Stimulated activated CD4-positive, alpha-beta T cell treated with anti-CD3 and anti-CD28 coated beads, Interleukin-1b, Interleukin-23, amount 100 ng/mL, for 24 hours (primary cell): ENCODE measurements at places on chromosomes 11 and 22.

DNA sequence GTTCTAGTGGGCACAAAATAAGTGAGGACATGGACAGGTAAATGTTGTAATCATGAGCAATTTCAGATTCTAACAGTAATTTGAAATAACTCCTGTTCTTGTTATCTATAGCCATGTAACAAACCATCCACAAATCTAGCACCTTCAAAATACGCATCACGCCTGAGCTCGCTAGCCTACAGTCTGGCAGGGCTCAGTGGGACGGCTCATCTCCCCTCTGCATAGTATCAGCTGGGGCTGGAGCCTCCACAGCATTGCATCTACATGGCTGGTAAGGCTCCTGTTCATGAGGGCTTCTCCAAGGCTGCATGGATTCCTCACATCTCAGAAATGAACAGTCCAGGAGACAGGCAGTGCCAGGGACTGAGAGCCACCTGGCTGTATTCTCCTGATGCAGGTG, 112.6 kb downstream of the KCNQ1 start:
- no peak for DNase-seq

- no peak for DNase-seq
Observed at GRCh38 chr11:99065121-99065520, 44.4 kb downstream of the CNTN5 start.

DNA sequence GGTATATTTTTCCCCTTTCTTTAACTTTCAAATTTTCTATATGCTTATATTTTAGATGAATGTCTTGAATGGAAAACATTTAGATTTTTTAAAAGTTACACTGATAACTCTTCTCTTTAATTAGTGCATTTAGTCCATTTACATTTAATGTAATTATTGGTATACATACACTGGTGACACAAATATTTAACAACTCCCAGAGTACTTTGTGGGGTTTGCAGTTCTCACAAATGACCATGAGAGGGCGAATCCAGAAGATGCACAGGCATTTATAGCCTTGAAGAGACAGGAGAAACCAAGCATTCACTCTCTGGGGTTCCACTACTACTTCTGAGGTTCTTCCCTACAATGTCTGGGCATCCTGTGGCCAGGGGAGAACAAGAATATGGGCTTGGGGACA, 125.1 kb downstream of the TIMP3 start:
- DNase-seq = no peak

DNA sequence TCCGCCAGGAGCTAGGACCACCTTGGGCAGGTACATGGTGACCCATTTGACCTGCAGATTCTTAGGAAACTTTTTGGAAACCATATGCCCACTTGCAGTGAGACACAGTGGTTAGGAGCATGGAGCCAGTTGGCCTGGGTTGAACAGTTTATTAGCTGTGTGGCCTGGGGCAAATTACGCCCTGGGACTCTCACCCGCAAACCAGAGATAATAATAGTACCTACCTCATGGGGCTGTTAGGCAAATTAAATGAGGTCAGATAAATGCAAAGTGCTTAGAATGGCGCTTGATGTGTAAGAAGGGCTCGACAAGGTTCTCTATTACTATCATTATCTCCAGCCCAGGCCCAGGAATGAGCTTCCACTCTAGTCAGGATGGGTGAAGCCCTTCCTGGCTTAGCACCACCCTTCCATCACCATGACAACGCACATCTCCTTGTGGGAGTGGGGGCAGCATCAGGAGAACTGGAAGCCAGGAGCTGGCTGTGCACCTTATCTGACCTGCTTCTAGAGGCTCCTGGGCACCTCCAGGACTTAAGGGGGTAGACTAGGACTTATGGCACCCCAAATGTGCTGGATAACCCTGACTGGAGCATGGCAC, 5.1 kb downstream of the SYT12 start:
- DNase-seq = no peak
